ENCODE measurements at places on chromosomes 4 and X. TPM values are rescaled to one million over a fixed set of nuclear protein-coding genes. Genes with fewer than 3 reads are reported as not detected.

Gene BTC
- total RNA-seq, result not detected

Gene PRSS12
- 2.3 TPM for total RNA-seq

Gene RRAGB
- total RNA-seq, result 8.6 TPM

Gene POF1B
- not detected for total RNA-seq

Gene PCDH19
- total RNA-seq, result under 0.01 TPM

Gene LINC00632
- total RNA-seq, result 16.8 TPM

Gene PRPS2
- total RNA-seq, result 44.1 TPM

Gene NSG1
- total RNA-seq, result 0.35 TPM

Gene DDX53
- not detected for total RNA-seq

Gene SPARCL1
- not detected for total RNA-seq

Gene TMEM35A
- total RNA-seq, result 2.7 TPM

Gene TGIF2LX
- not detected for total RNA-seq

Gene CFI
- total RNA-seq, result 20.2 TPM

Gene MAOB
- 0.89 TPM for total RNA-seq

Gene IL13RA2
- 15.2 TPM for total RNA-seq

Gene LRIT3
- not detected for total RNA-seq

Gene MUC7
- not detected for total RNA-seq

Gene GPR173
- 1.9 TPM for total RNA-seq

Gene UGT2B15
- total RNA-seq, result not detected
